Spleen (tissue), 13 donors: ENCODE measurements at places on chromosomes 7 and 10.

- peak; percentile 23 for DNase-seq
Measured at GRCh38 chr7:73823873-73824592, 6.8 kb upstream of the CLDN4 start.

- DNase-seq, result no peak
Measured at GRCh38 chr10:80552151-80552646, 14.5 kb downstream of the SH2D4B start.

DNA sequence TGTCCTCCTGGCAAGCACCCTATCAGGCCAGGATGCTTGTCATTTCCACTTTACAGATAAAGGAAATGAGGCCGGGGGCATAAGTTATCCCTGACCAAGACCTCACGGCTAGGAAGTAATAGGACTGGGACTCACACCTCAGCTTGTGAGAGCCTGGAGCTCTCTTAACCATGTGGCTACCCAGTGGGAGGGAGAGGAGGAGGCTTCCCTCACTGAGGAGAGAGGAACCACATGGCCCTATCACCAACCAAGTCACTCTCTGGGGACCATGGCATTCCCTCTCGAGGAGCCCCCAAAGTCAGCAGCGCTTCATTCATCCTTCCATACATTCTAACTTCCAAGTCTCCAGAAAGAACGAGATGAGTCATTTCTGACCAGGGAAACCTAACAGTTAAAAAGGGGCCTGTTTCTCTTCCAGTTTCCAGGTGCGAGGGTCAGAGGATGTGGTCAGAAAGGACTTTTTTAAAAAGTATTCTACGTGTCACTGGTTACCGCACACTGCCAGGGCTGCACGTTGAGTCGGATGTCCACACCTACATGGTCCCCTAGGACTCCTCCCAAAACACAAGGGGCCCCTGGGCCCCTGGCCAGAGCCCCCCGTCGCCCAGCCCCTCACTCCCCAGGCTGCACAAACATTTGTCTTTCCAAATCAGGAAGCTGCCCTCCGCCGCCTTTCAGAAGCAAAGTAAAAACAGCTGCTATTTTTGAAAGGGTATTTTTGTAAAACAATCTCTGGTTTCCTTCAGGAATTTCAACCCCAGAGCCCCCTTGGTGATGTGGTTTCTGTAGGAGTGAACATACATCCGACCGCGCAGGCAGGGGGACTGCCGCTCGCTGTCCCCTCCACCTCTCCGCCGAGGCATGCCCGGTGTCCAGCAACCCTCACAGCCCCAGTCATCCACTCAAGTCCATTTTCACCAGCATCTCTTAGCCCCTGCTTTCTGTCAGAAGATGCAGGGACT is 128.2 kb upstream of the CHST15 start:
- no peak for DNase-seq

- DNase-seq, result peak; percentile 58
Measured at GRCh38 chr10:132102071-132102716, 36.4 kb downstream of the JAKMIP3 start.

- no peak for DNase-seq
Measured at GRCh38 chr7:91107460-91107859, 156.8 kb upstream of the FZD1 start.

DNA sequence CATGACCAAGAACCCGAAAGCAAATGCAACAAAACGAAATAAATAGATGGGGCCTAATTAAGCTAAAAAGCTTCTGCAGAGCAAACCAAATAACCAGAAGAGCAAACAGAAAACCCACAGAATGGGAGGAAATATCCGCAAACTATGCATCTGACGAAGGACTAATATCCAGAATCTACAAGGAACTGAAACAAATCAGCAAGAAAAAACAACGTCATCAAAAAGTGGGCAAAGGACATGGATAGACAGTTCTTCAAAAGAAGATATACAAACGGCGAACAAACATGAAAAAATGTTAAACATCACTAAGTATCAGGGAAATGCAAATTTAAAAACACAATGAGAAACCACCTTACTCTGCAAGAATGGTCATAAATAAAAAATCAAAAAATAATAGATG is 35.3 kb upstream of the CACUL1 start:
- DNase-seq, result no peak
